Kidney (tissue), 22 donors: ENCODE measurements at places on chromosomes 5 and 9. TPM values are rescaled to one million over a fixed set of nuclear protein-coding genes. Genes with fewer than 3 reads are reported as not detected.

- no peak for DNase-seq
- no peaks in the 10 kb centered on the region for H3K4me1 ChIP-seq
- H3K27me3 ChIP-seq: peaks cover 6% of the 10 kb centered on the region
Observed at GRCh38 chr9:13934416-13934815, 379.5 kb downstream of the NFIB start.

DNA sequence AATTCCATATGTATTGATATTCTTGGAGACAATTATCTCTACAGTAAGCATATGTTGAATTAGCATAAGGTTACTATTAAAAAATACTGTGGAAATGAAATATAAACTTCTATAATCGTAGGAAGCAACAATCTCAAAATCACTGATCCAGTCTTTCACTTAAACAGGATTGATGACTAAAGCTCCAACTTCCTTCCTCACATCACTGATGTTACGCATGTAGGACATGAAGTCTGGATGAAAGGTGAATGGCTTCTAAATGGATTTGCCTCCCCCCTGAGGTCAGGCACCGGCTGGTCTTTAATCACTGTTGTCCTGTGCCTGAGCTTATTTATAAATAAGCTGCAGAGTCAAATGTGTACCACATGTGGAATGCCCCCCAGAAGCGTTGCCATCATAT, 157.1 kb upstream of the NFIB start:
- DNase-seq: no peak
- no peaks in the 10 kb centered on the region for H3K36me3 ChIP-seq
- no peak overlapping the region for H3K4me3 ChIP-seq
- H3K4me1 ChIP-seq: no peaks in the 10 kb centered on the region

DNA sequence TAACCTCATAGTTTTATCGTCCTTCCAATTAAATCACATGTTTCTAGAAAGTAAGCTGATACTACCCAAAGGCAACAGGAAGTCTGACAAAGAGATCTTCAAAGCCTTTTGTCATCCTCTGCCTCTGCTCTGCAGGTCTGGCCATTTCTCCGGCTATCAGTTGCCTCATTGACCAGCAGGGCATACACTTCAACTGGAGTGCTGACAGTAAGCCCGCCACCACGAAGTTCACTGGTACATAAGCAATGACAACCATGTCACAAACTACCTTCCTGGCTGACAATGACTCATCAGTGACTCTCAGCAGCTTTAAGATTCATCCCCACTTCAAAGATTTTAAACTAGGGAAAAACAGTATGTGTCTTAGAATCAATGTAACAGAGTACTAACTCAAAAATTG, 20.6 kb downstream of the SPTLC1 start:
- H3K27me3 ChIP-seq: no peaks in the 10 kb centered on the region
- no peaks in the 10 kb centered on the region for H3K36me3 ChIP-seq
- H3K4me1 ChIP-seq: no peaks in the 10 kb centered on the region
- no peak overlapping the region for H3K27ac ChIP-seq

DNA sequence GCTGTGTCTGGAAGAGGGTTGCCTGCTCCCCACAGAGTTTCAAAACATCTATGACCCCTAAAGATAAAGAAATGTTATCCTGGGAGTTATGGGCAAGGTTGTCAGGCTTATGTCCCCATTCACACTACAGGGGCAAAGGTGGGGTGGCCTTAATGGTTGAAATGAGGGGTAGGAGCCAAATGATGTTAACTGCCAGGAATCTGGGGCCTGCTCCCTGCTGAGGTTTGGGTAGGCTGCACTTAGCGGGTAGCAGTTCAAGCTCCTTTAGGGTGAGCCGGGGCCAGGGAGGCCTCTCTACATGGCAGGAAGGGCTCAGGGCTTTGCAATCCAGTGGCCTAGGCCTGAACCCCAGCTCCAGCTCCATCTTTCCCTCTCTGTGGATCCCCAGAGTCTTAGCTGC, 3.0 kb downstream of the FGF18 start:
- no peak for DNase-seq
- no peaks in the 10 kb centered on the region for H3K36me3 ChIP-seq
- no peak overlapping the region for H3K4me3 ChIP-seq
- peaks cover 2% of the 10 kb centered on the region for H3K27me3 ChIP-seq
- no peak overlapping the region for H3K27ac ChIP-seq
- H3K4me1 ChIP-seq: no peaks in the 10 kb centered on the region

DNA sequence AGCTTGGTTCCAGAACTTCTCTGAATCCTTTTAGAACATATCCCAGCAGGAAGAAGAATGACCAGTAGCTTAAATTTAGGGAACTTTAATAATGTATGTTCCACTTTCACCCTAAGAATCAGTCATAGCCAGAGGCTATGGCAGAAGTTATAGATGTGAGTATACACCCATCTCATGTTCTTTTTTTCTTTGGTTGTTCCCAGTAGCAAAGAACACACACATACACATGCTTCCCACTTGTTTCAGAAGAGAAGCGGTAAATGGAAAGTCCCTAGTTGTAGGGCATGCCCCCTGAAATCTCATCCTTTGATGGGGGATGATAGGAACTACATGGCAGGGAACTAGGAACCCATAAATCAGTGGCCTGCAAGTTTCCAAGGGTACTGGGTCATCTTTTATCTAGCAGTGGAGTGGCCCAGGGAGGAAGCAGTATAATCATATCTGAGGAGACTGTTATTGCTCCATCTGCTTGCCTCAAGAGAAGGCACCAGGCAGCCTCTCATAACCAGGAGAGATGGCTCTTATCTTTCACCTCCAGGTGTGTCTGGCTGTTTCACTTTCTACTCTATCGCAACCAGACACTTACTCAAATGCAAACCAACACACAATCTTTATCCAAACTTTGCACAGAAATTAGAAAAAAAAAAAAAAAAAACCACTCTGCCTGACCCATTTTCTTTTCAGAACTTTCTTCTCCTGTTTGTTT, 109.5 kb downstream of the SNCAIP start:
- no peak overlapping the region for H3K27ac ChIP-seq
- H3K4me1 ChIP-seq: no peaks in the 10 kb centered on the region
- H3K36me3 ChIP-seq: no peaks in the 10 kb centered on the region
- no peaks in the 10 kb centered on the region for H3K27me3 ChIP-seq

BARX1 gene
- not detected for total RNA-seq

C7 gene
- 849 TPM for total RNA-seq
